ENCODE measurements at places on chromosomes 1 and 21. TPM values are rescaled to one million over a fixed set of nuclear protein-coding genes. Genes with fewer than 3 reads are reported as not detected.

GRCh38 chr21:34148826-34149558 is 75.6 kb downstream of the MRPS6 start:
- DNase-seq: no peak

The BRDT gene
- 0.17 TPM for polyA plus RNA-seq

GRCh38 chr1:59261537-59261936 is 35.4 kb upstream of the FGGY start:
- peak; percentile 50 for DNase-seq

DNA sequence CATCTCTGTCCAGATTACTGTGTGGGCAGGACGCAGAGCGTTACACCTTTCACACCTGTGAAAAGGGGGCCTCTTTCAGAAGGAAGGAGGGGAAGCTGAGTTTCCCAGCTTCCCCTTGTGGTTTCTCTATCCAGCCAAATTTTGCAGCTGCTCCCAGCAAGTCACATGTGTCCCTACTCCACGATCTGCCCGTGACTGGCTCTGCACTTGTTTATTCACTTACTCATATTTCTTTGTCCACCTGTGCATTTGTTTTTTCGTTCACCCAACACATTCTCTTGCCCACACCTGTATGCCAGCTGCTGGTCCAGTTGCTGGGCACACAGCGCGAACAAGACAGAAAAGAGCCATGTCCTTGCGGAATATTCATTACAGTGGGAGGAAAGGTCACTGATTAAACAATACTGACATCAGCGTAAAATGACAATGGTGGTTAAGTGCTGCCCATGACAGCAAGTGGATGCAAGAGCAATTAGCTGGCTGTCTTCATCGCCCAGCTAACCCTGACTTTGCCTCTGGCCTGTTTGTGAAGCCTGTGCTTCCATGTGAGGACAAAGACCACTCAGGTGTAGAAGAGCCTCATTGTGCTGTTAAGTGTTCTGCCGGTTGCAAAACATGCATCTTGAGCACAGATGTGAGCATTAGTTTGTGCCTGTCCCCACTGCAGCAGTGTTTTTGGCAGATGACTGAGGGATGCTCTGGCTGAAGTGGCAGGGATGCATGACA is 28.6 kb upstream of the NEK2 start:
- no peak for DNase-seq

The CLEC20A gene
- 0.13 TPM for polyA plus RNA-seq

The MYBPH gene
- polyA plus RNA-seq: 0.32 TPM

GRCh38 chr21:45533361-45533845 is 8.8 kb downstream of the SLC19A1 start:
- no peak for DNase-seq

The PIK3R3 gene
- polyA plus RNA-seq: 32.3 TPM

The CFAP45 gene
- polyA plus RNA-seq: 4.1 TPM

DNA sequence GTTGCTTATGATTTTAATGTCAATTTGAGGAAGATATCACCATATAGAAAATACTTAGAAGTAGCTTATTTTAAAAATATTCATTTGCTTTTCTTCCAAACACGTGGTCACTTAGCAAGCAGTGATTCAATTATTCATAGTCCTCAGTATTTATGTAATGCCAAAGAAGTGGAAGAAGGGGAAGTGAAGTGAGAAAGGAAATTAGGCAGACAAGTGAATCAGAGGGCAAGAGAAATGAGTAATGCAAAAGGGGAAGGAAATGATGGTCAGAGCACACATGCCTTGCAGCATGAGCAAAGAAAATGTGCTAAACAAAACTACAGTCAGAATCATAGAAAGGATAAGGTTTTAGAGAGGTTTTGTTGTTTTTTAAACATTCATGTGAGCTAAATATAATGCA is 31.8 kb downstream of the SDCCAG8 start:
- DNase-seq: no peak

DNA sequence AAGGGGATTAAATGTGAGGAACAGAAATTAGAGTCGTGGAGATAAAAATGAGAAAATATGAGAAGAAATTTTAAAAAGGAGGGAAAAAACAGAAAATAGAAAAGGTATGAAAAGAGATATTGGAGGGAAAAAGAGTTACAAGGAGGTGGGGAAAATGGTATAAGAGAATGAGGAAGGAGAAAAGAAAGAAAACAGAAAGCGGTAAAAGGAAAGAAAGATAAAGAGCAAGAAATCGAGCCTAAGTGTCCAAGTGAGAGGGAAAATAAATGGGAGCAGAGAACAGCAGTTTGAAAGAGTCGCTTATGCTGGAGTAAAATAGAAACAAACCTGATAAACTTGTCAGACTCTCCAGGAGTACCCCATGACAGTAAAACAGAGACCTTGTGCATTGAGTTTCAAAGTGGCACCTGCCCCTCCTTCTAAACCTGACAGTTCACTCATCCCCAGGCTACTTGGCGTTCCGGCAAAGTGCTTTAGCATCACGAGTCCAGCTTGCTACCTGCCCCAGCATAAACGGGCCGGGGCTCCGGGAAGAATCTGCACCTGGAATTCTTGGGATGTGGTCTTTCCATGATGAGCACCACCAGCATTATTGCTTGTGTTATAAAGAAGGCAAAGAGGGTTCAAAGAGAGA is 585 bp downstream of the NEGR1 start:
- no peak for DNase-seq

DNA sequence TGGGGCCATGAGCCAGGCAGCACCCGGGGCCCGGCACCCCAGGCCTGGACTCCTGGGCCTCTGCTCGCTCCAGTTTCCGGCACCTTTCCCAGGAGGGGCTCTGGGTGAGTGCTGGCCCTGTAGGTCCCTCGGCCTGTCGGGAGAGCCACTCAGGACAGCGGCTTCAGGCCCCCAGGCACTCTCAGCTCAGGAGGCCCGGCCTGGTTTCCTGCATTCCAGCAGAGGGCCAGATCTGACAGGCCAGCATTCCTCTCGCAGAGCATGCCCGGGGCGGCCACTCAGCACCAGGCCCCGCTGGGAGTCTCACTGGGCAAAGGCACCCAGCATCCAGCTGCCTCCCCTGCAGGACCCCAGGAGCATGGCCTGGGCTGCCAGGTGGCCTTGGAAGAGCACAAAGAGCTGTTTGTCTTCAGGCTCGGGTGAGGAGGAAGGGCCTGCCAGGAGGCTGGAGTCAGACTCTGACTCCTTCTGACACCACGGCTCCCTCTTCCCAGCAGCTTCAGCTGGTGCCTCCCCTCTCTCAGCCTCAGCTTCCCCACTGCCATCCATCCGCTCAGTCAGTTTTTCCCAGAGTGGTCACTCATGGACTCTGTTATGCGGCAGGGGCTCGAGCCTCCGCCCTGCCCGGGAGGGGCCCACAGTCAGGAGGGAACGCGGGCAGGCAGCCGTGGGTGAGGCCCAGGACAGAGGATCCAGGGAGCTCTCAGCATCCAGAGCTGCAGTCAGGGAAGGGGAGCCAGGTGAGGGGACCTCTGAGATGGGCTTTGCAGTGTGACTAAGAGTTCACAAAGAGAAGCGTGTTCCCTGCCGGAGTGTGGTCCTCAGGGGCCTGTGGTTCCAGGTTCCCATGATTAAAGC is 51.7 kb downstream of the WNT9A start:
- no peak for DNase-seq
